ENCODE measurements at places on chromosomes 11 and 22.
A peak's percentile ranks its signal among the peaks of the same experiment; 100 is the strongest.

- peak; percentile 53 for DNase-seq
These were observed 101.1 kb upstream of the PITPNB start for GRCh38 chr22:28019881-28020861.

- DNase-seq: no peak
These were observed 6.9 kb upstream of the MS4A7 start for GRCh38 chr11:60371386-60371785.

DNA sequence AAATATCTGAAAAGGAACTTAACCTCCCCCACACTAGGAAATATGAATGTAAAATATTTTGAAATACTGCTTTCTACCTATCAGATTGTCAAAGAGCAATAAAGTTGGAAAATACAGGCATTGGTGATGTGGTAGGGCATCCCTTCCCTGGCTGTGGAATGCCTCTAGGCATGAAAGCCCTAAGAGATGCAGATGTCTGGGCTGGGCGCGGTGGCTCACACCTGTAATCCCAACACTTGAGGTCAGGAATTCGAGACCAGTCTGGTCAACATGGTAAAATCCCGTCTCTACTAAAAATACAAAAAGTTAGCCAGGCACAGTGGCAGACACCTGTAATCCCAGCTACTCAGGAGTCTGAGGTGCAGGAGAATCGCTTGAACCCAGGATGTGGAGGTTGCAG, 22.0 kb downstream of the ARAP1 start:
- no peak for DNase-seq

DNA sequence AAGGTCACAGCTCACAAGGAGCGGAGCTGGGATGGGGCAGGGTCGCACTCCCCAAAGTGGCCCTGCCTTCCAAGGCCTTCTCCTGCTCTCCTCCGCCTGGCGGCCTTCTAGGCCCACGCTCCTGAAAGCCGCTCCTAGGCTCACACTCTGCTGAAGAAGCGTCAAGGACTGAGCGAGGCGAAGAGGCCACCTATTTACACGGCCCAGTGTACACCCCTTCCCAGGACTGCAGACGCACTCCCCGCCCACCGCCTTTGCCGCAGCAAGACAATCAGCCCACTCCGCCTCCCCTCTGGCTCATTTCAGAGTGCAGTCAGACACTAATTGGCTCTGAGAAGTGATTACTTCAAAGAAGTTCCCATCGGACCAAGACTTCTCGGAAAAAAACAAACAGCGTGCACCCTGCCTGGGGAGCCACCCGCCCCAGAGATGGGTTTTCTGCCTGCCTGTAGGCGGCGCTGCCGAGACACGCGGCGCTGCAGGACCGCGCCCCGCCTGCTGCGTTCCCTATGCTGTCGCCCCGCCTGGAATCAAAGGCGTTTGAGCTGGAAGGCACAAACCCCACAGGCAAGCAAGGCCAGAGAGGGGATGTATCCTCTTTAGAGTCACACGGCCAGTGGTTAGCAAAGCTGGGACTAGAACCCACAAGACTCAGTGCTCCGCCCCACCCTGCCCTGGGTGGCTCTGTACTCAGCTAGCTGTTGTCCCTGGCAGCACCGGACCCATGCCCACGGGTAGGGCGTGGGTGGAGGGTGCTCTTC, 414.8 kb downstream of the BUD13 start:
- DNase-seq: peak; percentile 68

DNA sequence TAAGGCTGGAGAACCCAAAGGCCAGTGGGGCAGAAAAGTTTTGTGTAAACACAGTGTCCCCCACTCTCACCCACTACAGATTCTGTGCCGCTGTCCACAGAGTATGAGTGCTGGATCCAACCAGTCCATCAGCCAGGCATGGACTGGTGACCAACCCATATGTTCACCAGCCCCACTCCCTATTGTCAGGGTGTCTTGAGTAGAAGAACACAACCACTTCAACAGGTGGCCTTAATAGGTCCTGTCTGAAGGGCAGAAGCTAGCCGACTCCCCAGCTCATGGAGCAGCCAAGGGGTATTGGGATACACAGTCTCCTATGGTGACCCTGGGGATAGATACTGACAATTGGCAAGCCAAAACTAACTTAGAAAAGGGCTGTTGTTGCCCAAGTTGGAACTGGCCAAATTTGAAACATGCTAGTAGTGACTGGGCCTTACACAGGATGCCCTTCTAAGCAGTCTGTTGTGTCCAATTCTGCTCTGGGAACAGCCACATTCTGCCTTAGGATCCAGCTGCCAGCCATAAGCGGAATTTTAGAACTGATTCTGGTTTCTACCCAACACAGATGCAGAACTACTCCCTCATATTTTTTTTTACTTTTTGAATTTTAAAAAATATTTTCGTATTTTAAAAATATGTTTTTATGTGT, 19.8 kb upstream of the PGM2L1 start:
- DNase-seq: no peak

- no peak for DNase-seq
These were observed 76.0 kb upstream of the KCNQ1OT1 start for GRCh38 chr11:2775626-2776350.

- no peak for DNase-seq
These were observed 354.7 kb upstream of the NARS2 start for GRCh38 chr11:78929207-78929905.

DNA sequence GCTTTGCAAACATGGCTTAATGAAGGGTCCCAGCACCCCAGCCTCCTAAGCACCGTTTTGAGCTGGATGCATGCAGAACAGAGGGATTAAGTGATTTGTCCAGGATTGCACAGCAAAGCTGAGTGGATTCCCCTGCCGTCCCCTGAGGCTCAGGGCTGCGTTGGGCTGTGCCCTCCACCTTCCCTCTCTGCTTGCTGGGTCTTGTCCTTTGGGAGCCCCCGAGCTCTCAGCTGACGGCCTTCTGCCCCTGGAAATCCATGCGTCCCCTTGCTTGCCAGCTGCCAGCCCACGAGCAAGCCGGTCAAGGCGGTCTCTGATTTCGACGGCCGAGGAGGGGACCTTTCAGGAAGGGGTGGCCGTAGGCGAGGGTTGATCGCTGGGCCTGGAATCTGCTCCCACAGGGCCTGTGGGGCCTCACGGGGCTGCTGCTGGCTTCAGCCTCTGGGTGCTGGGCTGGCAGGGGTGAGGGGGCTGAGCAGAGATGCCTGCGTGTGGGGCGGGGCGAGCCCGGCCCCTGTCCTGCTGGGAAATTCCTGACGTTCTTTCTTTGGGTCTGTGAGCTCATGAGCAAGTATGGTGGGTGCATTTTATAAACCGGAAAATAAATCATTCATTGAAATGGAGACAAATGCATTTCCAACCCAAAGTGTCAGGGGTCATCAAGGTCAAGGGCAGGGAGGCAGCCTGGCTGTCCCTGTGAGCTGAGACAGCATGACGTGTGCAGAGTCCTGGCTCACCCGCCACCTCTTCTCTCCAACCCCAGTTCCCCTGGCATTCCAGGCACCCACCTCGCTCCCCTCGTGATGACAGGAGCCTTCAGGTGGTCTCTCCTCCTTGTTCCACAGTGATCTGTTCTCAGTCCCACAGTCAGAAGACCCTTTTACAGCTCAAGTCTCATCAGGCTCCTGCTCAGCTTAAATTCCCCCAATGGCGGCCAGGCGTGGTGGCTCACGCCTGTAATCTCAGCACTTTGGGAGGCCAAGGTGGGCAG, 28.1 kb downstream of the FGF4 start:
- no peak for DNase-seq

- no peak for DNase-seq
These were observed 12.2 kb upstream of the GSTP1 start for GRCh38 chr11:67571443-67571842.

DNA sequence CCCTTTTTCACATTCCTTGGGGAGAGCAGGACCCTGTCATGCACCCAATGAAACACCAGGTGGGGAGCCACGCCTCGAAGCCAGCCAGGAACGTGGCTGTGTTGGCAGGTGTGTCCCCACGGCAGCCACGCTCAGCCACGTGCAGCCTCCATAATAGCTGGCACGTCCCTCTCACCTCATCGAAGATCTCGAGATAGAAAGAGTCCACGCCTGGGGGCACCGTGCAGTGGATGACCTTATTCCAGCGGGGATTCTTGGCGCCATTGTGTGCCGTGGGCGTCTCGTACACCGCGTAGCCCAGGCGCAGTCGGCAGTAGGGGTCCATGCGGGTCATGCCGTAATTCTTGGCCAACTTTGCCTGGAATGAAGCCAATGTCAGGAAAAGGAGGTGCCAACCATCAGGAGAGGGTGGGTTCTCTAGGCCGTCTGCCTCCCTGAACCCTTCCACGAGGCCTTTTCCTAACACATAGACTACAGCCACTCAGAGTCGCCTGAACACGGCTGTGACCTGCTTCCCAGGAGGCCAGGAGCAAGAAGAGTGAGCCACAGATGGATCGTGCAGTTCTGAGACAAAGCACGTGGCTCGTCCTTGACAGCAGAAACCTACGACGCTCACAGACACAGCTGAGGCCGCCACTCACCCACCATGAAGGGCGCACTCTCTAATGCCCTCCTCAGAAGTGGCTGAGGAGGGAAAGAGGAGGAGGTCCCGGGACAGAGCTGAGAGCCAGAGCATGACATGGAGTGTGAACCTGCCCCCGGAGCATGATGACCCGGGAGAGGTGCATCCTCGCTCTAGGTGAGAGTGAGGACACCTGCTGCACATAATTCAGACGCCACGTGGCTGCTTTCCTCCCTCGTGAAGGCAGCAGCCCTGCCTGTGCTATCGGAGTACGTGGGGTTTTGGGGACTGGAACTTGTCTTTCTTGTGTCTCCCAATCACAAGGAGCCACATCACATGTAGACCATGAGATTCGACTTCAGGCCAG, 19.1 kb downstream of the TOLLIP start:
- DNase-seq: no peak

- peak; percentile 95 for DNase-seq
These were observed at the start of gene DGAT2 for GRCh38 chr11:75768112-75768908. Gene DGAT2, plus strand, starts transcription at chr11:75768778. Its CDS starts 214 bp downstream, at chr11:75768992.

- DNase-seq: no peak
These were observed 63.9 kb downstream of the UVRAG start for GRCh38 chr11:75878933-75879332.

All from RPMI8226 (cell line).